ENCODE measurements at places on chromosomes 5 and 9. TPM values are rescaled to one million over a fixed set of nuclear protein-coding genes. Genes with fewer than 3 reads are reported as not detected.

- no peaks in the 10 kb centered on the region for H3K36me3 ChIP-seq
- peaks cover 11% of the 10 kb centered on the region for H3K27me3 ChIP-seq
- no peak overlapping the region for H3K4me3 ChIP-seq
- no peak for DNase-seq
Observed at GRCh38 chr9:27437652-27438373, 86.3 kb upstream of the IFNK start.

DNA sequence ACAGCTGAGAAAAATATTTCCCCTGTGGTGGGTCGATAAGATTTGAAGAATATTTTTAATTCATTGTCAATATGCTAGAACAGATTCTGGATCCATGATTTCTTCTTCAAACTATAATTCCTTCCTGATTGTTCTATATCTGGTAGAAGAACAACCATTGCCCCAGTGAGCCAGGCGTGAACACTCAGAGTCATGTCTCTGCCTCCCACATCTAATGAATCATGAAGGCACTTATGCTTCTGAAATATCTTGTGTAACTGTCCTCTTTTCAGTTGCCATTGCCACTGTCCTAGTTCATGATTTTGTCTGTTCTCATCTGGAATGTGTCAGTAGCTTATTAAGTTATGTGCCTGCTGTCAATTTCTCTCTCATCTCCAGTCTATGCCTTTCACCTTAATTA lies 40.0 kb downstream of the GABRG2 start:
- H3K36me3 ChIP-seq: no peaks in the 10 kb centered on the region
- no peak overlapping the region for H3K4me3 ChIP-seq
- no peaks in the 10 kb centered on the region for H3K27me3 ChIP-seq
- no peak overlapping the region for H3K27ac ChIP-seq

DOCK8 gene
- total RNA-seq: 143 TPM

AGXT2 gene
- not detected for total RNA-seq

GRCh38 chr9:4497855-4498254 lies 7.6 kb downstream of the SLC1A1 start:
- no peak overlapping the region for H3K27ac ChIP-seq
- H3K36me3 ChIP-seq: no peaks in the 10 kb centered on the region
- H3K27me3 ChIP-seq: peaks cover 41% of the 10 kb centered on the region
- no peak overlapping the region for H3K4me3 ChIP-seq

All from natural killer cell treated with Interleukin-12 subunit alpha and Interleukin-12 subunit beta and Interleukin-15 and Interleukin-18, amount 100 ng/mL, for 72 hours (primary cell).